ENCODE measurements at places on chromosomes 3 and 15.

DNA sequence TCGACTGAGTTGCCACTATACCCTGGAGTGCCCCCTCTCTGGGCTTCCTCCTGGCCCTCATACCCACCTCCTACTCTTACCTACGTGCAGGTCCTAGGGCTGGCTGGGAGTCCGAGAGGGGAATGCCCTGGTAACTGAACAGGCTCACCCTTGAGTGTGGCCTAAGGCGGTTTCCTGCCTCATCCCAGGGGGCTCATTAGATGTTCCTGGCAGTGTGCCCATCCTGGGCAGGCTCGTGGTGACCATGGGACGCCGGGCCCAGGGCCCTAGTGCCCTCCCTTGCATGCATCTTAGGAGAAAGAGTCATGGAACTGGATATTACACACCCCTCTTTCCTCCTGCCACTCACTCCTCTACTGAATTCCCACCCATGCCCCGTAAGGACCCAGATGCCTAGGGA, 2.8 kb downstream of the SEMA4B start:
- no peak for DNase-seq

DNA sequence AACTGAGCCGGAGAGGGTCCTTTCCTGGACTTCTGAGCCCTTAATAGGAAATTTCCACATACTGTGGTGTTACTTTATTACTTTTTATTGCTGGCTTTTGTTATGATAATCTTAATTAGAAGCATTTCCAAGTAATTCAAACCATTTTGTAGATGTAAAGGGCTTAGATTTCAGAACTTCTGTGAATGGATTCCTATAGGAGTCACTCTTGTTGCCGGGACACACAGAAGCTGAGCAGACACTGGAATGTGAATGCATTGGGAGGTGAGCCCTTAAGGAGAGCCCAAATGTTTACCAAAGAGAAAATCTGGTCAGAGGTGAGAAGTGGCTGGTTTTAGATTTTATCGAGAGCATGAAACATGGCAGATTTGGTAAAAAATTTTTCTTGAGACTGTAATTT, 87.4 kb downstream of the FNDC3B start:
- DNase-seq, result no peak

- DNase-seq, result no peak
These were observed 78.1 kb downstream of the COL8A1 start for GRCh38 chr3:99716463-99716995.

DNA sequence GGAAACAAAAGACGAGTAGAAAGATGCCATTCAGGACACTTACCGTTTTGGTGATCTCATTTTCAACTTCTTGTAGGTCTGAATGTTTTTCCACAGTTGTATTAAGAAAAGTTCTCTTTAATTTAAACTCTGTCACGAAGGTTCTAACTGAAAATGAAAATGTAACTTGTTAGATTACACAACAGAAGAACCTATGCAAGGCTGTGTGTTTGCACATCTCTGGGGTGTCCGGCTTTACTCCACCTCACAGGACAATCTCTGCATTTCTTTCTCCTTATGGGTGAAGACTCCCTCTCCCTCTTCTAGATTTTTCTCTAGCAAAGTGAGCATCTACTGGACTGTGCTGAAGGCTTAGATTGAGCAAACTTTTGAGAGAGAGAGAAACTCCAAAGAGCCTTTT, 50.6 kb downstream of the HEG1 start:
- no peak for DNase-seq

DNA sequence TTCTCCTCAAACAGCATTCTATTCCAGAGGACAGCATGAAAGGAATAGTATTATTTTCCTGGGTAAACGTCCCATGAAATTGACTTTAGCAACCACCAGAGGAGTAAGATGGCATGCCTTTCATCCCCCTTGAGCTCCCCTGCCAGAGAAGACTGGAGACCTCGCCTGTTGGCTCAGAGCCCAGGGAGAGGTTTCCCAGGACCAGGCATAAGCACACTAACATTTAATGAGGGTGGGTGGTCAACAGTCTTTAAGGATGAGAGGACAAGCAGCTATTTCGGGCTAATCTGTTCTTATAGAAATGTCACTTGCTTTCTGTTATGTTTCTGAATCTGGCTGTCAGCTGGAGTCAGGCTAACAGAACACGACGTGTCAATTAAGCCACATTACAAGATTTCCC, 390.5 kb downstream of the GABRG3 start:
- no peak for DNase-seq

DNA sequence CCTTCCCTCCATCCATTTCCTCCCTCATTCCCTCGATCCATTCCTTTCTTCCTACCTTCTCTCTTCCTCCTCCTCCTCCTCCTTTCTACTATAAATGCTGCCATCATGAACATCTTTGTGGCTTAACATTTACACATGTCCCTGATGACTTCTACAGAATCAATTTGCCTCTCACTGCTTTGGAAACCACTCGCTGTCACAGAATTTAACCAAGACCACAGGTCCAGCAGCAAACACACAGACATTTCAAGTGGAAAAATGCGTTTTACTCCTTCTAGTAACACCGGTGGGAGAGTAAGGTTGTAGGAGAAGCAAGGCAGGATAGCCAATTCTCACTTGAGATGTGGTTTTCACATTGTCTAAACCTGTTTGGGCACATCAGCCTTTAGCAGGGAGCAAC, 101.4 kb upstream of the LRIG1 start:
- DNase-seq, result no peak

GRCh38 chr15:68817304-68818065, 3.2 kb downstream of the ANP32A start:
- DNase-seq, result no peak

DNA sequence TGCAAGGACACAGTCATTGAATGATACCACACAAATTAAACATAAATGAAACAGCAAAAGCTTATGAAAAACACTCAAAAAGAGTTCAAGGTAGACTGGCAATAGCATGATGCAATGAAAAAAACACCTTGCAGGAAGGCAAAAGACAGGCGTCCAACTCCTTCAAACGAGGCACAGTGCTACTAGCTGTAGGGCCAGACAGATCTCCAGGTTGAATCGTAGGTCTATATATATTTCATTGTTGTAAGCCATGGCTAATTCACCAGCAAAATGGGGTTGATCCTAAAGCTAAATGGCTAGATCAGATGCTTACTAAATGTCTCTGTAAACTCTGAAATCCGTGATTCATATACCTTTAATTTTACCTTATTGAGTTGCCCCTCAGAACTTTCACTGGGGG, 94.2 kb downstream of the THRB start:
- no peak for DNase-seq

GRCh38 chr3:195003006-195003892, 267.7 kb downstream of the XXYLT1 start:
- no peak for DNase-seq

DNA sequence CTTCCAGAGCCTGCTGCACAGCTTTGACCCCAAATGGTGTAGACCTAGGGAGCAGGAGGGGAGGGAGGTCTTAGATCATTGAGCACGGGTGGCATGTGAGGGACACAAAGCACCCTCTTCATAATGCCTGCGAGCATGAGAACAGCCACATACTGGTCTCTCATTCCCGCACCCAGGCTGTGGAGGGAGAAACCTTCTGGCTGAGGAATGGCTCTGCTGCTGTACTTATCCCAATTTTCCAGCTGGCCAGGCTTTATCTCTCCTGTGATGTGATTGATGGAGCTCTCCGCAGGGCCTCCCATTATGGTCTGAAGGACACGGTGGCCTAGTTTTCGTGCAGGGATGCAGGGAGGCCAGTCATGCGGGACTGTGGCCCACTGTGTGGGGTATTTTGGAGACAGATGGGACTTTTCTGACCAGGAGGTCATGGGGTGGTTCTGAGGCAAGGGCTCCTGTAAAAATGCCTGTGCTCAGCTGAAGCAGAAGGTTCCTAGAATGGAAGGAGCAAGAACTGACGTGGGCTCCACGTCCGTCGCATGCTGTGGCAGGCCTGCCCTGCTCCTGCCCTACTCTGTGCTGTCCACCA, 251.5 kb downstream of the PLCL2 start:
- no peak for DNase-seq

GRCh38 chr15:60155661-60156060, 151.6 kb downstream of the FOXB1 start:
- DNase-seq, result no peak

- DNase-seq, result no peak
These were observed 169.2 kb downstream of the UBE2E2 start for GRCh38 chr3:23372285-23372684.

GRCh38 chr3:169581633-169582032, 81.9 kb downstream of the MECOM start:
- DNase-seq, result no peak

- no peak for DNase-seq
These were observed 204.8 kb downstream of the PDZRN3 start for GRCh38 chr3:73419942-73420341.

DNA sequence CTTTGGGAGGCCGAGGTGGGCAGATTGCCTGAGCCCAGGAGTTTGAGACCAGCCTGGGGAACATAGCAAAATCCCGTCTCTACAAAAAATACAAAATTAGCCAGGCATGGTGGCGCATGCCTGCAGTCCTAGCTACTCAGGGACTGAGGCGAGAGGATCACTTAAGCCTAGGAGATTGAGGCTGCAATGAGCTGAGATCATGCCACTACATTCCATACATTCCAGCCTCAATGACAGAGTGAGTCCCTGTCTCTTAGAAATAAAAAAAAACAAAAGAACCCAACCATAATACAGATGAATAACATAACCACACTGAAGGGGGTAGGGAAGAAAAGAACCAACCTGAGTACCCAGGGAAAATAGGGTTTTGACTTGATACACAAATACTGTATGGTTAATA, 19.7 kb upstream of the CGNL1 start:
- no peak for DNase-seq

GRCh38 chr3:189292667-189293484, 121.1 kb downstream of the TPRG1 start:
- no peak for DNase-seq

DNA sequence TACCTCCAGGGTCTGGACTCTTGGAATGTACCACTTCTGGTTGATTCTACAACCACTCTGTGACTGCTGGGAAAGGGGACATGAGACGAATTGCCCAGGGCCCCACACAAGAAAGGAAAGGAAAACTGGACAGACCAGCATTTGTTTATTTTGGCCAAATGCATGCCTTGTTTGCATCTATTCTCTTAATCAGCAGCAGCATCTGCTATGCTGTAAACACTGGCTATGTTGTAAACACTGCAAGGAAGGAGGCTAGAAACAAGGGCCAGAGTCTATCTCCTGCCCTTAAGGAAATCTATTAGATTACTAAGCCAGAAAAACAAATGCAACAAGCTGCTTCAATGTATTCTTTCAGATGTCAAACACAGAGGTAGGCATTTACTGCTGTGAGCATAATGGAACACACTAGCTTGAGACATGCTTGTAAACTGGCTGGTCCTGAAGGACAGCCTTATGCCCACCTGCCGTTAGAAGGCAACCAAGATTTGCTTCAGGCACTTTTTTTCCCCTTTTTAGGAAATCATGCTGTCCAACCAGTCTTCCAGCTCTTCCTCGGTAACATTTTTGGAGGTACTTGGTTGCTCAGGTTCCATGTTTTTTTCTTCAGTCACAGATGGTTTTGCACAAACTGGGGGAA, 102.1 kb upstream of the CHRM5 start:
- no peak for DNase-seq

GRCh38 chr3:149142682-149143081, 13.2 kb downstream of the HPS3 start:
- DNase-seq, result no peak

GRCh38 chr3:156474560-156475389, 80.1 kb downstream of the SSR3 start:
- no peak for DNase-seq

- DNase-seq, result no peak
These were observed 9.3 kb downstream of the GRAMD1C start for GRCh38 chr3:113847664-113848461.

GRCh38 chr3:56135941-56136340, 332.3 kb downstream of the ERC2 start:
- DNase-seq, result no peak

DNA sequence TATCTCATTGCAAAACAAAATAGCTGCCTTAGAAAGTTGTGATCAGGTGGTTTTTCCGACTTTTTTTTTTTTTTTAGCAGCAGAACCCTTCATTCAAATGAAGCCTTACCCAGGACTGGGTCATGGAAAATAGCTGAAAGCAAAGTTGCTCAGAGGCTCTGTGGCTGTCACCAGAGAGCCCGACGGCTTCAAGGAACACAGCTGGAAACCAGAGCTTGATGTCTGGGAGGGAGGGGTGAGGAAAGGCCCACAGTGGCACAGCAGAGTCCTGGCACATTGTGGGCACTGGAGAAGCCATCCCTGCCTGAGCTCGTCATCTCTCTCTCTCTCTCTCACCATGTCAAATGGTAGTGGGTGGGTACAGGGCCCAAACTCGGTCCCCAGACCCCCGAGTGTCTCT, 77.5 kb downstream of the RPN1 start:
- no peak for DNase-seq

GRCh38 chr3:175735866-175736265, 876.7 kb downstream of the NAALADL2 start:
- no peak for DNase-seq

- DNase-seq, result no peak
These were observed 123.2 kb upstream of the TMC3 start for GRCh38 chr15:81497238-81497637.

DNA sequence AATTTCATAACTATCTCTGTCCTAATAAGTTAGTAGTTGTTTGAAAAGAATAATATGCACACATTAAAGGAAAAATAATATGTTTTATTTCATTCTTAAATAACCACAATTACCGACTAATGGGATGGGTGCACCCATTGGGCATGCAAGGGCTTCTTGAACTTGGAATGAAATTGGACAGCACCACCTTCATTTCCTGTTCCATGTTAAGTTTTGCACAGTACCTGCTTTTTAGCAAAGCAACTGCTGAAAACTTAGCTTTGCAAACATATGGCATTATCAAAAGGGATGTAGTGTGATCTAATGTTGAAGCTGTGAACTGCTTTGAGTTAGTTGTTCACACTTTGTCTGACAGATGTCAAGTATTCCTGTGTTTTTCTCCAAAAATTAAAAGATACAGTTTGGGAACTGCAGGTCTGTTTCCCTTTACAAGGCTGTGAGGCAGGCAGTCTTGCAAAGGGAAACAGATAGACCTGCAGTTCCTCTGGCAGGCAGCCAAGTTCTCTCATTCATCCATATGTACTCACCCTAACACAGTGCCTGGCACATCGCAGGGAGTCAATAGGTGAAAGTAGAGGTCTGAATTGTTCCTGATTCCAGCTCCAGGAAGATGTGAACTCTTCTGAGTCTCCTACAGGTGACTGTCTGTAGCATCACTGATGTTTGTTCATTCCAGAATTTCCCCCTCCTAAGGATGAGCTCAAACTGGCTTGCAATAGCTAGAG, 64.3 kb upstream of the GOLGA8B start:
- DNase-seq, result no peak

- DNase-seq, result no peak
These were observed 23.0 kb downstream of the CPN2 start for GRCh38 chr3:194328053-194328657.

GRCh38 chr3:61650719-61651410, 89.5 kb downstream of the PTPRG start:
- no peak for DNase-seq

GRCh38 chr3:122572940-122573412, 4.5 kb upstream of the PARP15 start:
- DNase-seq, result peak; percentile 17

GRCh38 chr3:100419406-100419805, 18.1 kb downstream of the LNP1 start:
- no peak for DNase-seq

- DNase-seq, result no peak
These were observed 692.9 kb downstream of the ZPLD1 start for GRCh38 chr3:103127737-103128136.

- DNase-seq, result no peak
These were observed 486 bp downstream of the LSG1 start for GRCh38 chr3:194671511-194671899.
